ENCODE measurements at places on chromosomes 11 and 22.
A peak's percentile ranks its signal among the peaks of the same experiment; 100 is the strongest.

GRCh38 chr11:103325686-103326069, 216.5 kb downstream of the DYNC2H1 start:
- H3K4me1 ChIP-seq, result no peaks in the 10 kb centered on the region
- no peaks in the 10 kb centered on the region for H3K36me3 ChIP-seq

- H3K27ac ChIP-seq, result peak overlapping the region; percentile 72
- H3K36me3 ChIP-seq, result no peaks in the 10 kb centered on the region
- peaks cover 9% of the 10 kb centered on the region for H3K4me1 ChIP-seq
- H3K27me3 ChIP-seq, result peaks cover 9% of the 10 kb centered on the region
- peak overlapping the region; percentile 56 for H3K4me3 ChIP-seq
Measured at GRCh38 chr11:10540546-10540914, 457 bp downstream of the RNF141 start.

DNA sequence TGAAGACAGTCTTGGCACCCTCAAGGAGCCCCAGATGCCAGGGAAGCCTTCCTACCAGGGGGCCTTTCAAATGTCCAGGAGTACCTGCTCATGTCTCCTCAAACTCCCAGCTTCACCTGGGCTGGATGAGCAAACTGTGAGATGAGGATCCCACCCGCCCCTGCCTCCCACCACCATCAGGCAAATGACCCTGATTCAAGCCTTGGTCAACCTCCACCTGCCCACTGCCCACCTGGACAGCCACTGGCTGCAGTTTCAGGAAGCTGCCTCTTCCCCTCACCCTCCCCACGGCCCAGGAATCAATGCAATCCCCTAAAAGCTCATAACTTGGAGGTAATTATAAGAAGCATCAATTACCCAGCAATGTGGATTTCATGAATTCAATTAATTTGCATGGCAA, 122.7 kb downstream of the BUD13 start:
- no peak overlapping the region for H3K27ac ChIP-seq
- no peaks in the 10 kb centered on the region for H3K27me3 ChIP-seq
- H3K36me3 ChIP-seq, result no peaks in the 10 kb centered on the region

GRCh38 chr11:15758857-15759465, 597.4 kb downstream of the SOX6 start:
- H3K4me1 ChIP-seq, result no peaks in the 10 kb centered on the region
- no peaks in the 10 kb centered on the region for H3K27me3 ChIP-seq
- no peak for DNase-seq
- H3K4me3 ChIP-seq, result no peak overlapping the region

DNA sequence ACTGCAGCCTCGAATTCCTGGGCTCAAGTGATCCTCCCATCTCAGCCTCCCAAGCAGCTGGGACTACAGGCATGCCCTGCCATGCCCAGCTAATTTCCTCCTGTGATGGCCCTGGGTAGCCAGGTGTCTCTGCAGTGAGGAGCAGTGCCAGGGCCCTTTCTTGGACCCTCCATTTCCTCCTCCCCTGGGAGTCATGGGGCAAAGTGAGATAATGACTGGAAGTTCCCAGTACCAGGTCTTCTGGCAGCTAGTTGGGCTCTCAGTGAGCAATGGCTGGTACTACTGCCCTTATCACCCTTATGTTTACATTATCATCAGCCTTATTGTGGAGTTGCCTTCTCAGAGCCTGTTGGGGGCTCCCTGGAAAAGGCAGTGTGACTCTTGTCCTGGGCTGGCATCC, 17.6 kb downstream of the DAGLA start:
- no peak overlapping the region for H3K27ac ChIP-seq
- H3K4me3 ChIP-seq, result no peak overlapping the region
- no peaks in the 10 kb centered on the region for H3K36me3 ChIP-seq
- H3K27me3 ChIP-seq, result no peaks in the 10 kb centered on the region
- DNase-seq, result no peak
